Activated naive CD4-positive, alpha-beta T cell treated with anti-CD3 and anti-CD28 coated beads for 36 hours (primary cell): ENCODE measurements at places on chromosomes 5 and 9. TPM values are rescaled to one million over a fixed set of nuclear protein-coding genes. Genes with fewer than 3 reads are reported as not detected.

- H3K36me3 ChIP-seq, result peaks cover 14% of the 10 kb centered on the region
- H3K4me3 ChIP-seq, result no peak overlapping the region
- H3K27me3 ChIP-seq, result no peaks in the 10 kb centered on the region
- no peak overlapping the region for H3K27ac ChIP-seq
- peaks cover 33% of the 10 kb centered on the region for H3K4me1 ChIP-seq
Measured at GRCh38 chr5:173090639-173091038, 34.5 kb downstream of the CREBRF start.

DNA sequence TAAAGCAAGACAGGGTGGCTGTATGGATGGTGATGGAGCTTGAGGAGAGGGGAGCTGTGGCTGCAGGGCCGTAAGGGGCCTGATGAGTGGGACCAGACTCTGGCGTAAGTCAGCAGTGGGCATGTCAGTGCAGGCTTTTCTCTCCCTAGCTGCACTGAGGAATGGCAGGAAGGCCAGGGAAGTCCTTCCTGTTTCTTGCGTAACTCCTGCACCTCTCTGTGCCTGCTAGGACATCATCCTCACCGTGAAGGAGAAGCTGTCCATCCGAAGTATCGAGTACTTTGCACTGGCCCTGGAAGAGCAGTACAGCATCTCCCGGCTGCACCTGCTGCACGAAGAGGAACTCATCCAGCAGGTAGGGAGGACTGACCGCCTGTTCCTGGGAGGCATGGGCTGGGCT, 24.1 kb upstream of the TRMT10B start:
- H3K27ac ChIP-seq, result no peak overlapping the region
- peaks cover 3% of the 10 kb centered on the region for H3K27me3 ChIP-seq
- H3K36me3 ChIP-seq, result no peaks in the 10 kb centered on the region
- H3K4me1 ChIP-seq, result no peaks in the 10 kb centered on the region
- H3K4me3 ChIP-seq, result no peak overlapping the region

DNA sequence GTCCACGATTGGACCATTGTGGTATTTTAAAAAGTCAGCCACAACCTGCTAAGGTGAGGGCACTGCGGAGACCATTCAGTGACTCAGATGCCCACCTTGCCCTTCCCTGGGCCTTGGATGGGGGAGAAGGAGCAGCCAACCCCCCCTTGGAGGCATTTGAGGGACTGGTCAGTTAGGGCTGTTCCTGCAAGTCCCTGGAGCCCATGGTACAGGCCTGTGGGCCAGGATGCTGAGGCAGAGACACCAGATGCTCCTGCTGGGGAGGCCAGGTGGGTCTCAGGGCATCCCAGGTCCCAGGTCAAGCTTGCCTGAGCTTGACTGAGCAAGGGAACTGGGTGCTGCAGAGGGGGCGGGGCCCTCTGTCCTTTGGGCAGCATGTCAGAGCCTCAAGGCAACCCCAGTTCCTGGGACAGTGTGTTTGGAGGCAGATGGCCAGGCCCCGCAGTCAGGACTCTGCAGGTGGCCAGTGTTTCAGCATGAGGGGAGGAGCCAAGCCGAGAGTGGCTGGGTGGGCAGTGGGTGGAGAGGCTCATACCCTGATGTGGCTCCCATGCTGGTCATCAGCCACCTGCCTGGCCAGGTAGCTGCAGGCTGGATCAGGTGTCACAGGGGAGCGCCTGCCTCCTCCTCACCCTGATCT, 27.5 kb downstream of the SLC6A3 start:
- DNase-seq, result no peak
- H3K36me3 ChIP-seq, result no peaks in the 10 kb centered on the region
- H3K27ac ChIP-seq, result no peak overlapping the region

DNA sequence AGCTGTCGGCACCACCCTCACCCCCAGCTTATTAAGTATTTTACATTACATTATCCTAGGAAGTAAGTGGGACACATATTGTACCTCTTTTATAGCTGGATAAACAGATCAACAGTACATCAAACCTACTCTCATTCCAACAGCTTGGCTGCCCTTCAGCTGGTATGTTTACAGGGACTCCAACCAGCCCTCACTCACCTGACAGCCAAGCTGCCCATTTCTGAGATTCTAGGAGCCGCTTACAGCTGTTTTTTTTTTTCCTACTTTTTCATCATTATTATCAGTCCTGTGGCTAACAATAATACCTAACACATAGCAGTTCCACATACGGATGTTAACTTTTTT, 13.4 kb upstream of the CREBRF start:
- no peak for DNase-seq
- H3K4me1 ChIP-seq, result peaks cover 20% of the 10 kb centered on the region
- no peaks in the 10 kb centered on the region for H3K27me3 ChIP-seq
- no peak overlapping the region for H3K27ac ChIP-seq

SPATA31A3 gene
- not detected for total RNA-seq

PTGS1 gene
- total RNA-seq, result not detected

GRCh38 chr5:41966401-41967105, 41.5 kb downstream of the FBXO4 start:
- H3K36me3 ChIP-seq, result no peaks in the 10 kb centered on the region
- no peak overlapping the region for H3K4me3 ChIP-seq
- H3K4me1 ChIP-seq, result no peaks in the 10 kb centered on the region
- no peak for DNase-seq
- no peak overlapping the region for H3K27ac ChIP-seq

- peak overlapping the region; percentile 19 for H3K27ac ChIP-seq
- DNase-seq, result no peak
- H3K4me1 ChIP-seq, result peaks cover 70% of the 10 kb centered on the region
- H3K27me3 ChIP-seq, result no peaks in the 10 kb centered on the region
- peaks cover 3% of the 10 kb centered on the region for H3K36me3 ChIP-seq
Measured at GRCh38 chr9:6779417-6780241, 21.9 kb downstream of the KDM4C start.

FLT4 gene
- 1.5 TPM for total RNA-seq

HEMGN gene
- 1.9 TPM for total RNA-seq
